ENCODE measurements at places on chromosomes 7 and 10.

- no peak for DNase-seq
Measured at GRCh38 chr7:82419200-82419599, 24.4 kb downstream of the CACNA2D1 start.

DNA sequence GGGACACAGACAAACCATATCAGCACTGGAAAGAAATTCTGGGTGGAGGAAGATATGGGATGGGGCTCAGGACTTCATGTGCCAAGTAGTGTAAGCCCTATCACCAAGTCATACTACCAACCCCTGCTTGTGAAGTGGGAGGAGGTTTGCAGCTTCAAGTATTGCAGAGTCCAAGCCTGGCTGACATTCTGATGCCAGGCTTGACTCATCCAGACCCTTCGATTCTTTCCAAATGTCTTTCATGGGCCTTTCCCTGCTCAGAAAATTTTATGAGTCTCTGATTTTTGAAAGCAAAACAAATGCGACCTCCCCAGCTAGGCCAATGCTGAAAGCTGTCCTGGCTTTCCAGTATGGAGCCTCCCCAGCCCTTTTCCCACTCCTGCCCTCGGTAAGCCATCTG, 45.1 kb upstream of the SMNDC1 start:
- DNase-seq: no peak

DNA sequence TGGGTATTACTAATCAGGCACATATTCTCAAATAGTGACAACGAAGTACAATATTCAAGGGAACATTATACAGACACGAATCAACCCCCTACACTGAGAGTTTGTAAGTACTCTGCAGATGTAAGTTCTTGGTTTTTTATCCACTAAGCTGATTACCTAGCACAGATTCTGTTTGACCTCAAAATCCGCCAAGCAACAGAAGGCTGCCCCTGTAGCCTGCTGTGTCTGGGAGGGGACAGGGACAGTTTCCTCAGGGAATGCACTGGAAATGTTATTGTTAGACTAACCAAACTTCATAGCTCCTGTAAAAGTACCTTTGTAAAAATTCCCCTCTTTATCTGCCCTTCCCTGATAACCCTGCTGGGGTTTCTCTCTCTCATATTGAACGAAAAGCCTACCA, 45.2 kb upstream of the ZRANB1 start:
- DNase-seq: no peak

GRCh38 chr10:65708057-65708456, 1217.8 kb upstream of the LRRTM3 start:
- DNase-seq: no peak

DNA sequence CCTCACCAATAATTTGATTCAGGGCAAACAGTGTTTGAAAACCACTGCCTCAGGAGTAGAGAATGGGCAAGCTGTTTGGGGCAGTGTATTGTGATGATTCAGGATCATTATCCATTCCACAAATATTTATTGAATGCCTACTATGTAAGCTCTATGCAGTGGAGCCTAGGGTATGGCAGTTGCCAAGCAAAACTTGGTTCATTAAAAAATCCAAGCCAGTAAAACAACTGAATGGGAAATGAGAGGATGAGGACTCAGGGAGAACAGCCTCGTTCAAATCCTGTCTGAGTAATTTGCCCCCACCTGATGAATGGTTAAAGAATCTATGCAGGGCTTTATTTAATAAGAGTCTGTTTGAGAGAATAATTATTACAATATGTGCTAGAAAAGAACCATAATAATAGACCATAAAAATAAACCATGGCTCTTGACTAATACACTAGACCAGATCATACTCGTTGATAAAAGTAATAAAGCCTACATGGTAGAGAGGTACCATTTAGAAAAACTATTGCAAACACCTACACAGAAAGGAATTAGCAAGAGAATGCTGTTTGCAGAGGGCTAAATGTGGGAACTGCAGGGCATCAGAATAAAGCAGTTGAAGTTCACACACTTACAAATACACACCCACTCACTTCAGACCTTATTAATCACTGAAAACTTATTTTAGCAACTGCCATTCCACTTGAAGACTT, 71.7 kb downstream of the CREB5 start:
- no peak for DNase-seq
